Amniotic stem cell (primary cell): ENCODE measurements at places on chromosomes 4 and X.

DNA sequence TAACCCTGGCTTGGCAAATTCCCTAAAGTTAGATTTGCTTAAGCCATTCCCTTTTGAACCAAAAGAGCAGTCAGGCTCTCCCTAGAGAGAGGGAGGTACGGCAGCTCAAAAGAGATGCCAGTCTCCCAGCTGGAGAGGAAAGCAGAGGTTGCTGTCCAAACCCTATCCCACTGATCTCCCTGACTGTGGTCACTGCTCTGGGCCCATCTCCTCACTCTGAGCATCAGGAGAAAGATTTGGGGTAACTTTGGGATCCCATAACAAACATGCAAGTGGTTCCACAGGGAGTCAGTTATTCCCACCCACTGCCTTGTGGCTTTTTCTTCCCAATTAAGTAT, 17.1 kb downstream of the ACSL1 start:
- DNase-seq = no peak

DNA sequence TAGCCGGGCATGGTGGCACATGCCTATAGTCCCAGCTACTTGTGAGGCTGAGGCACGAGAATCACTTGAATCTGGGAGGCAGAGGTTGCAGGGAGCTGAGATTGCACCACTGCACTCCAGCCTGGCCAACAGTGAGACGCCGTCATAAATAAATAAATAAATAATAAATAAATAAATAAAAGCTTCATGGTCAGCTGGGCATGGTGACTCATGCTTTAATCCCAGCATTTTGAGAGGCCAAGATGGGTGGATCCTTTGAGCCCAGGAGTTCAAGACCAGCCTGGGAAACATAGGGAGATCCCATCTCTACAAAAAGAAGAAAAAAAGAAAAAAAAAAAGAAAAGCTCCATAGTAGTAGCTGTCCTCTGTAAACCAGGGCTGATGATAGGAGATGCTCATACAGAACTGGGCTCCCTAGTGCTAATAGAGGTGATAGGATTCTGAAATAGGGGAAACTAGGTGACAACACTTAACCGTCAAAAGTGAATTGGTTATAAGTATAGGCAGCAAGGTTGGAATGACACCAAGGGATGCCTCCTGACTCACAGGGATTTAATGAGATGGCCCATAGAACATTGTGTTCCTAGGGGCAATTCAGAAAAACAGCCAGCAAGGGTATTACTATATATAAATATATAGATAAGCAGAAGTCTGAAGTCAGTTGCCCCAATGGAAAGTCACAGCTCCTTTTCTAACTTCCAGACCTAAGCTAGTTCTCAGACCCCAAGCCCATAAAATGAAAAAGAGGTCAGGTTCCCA, 41.8 kb upstream of the ARHGEF6 start:
- DNase-seq = no peak

DNA sequence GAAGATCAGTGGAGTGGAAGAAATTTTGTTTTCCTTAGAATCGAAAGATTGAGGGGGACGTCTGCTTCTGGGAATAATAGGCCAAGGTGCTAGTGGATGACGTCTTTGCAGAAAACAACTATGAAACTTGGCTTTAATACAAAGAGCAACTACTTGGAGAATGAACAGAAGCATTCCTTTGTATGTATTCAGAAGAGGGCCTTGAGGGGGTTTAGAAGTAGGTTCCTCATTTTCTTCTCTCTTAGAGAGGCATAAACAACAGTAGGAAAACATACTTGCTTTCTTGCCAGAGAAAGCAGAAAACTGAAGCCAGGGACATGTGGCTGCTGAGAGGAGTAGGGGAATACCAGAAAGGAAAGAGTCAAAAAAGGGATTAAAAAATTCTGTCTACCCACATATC, 167.8 kb downstream of the ZNF330 start:
- DNase-seq = peak; percentile 36

- no peak for DNase-seq
These were observed 3.1 kb upstream of the PPP2R2C start for GRCh38 chr4:6475492-6476020.

DNA sequence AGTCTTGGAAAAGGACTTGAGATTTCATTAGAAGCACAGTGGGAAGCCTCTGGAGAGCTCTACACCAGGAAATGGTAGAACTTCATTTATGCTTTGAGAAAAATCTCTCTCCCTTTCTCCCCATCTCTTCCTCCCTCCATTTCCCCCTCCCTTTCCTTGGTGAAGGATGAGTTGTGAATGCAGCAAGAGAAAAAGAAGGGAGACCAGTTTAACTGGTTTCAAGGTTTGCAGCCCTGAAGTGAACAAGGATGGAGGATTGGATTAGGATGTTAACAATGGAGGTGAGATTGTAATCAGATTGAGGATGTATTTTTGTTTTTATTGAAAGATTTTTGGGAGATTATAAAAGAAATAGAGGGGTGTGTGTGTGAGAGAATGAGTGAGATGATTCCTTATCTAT, 99.5 kb downstream of the ANK2 start:
- DNase-seq = no peak

- no peak for DNase-seq
These were observed 17.7 kb upstream of the N4BP2 start for GRCh38 chr4:40038977-40039376.

- DNase-seq = no peak
These were observed 36.4 kb downstream of the HTRA3 start for GRCh38 chr4:8305851-8306471.

DNA sequence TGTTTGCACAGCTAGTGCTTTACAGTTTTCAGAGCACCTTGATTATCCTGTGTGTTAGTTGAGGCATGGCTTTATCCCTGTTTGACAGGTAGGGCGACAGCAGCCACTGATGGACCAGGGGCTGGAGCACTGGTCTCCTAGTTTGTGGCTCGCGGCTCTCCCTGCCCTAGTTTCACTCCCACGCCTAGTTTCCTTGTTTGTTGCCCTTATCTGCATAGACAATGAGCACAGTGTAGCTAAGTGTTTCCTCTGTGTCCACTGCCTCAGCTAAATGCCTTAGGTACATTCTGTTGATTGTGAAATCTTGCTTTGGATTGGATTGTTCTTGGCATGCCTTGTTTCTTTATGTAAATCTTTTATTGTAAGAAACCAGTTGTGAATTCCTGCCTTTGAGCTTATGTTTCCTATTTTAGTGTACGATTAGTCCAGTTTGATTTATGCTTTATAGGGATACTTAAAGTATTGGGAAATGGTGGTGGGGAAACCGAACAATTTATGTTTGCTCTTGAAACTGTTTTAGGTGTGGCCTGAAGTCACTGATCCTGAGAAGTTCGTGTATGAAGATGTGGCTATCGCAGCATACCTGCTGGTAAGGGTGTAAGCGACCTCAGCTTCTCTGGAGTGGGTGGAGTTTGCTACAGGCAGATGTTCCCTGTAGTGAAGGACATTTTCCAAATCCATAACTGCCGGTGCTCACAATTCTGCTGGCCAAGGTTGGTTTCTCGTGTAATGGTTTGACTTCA, 11.0 kb downstream of the TRMT44 start:
- DNase-seq = no peak

DNA sequence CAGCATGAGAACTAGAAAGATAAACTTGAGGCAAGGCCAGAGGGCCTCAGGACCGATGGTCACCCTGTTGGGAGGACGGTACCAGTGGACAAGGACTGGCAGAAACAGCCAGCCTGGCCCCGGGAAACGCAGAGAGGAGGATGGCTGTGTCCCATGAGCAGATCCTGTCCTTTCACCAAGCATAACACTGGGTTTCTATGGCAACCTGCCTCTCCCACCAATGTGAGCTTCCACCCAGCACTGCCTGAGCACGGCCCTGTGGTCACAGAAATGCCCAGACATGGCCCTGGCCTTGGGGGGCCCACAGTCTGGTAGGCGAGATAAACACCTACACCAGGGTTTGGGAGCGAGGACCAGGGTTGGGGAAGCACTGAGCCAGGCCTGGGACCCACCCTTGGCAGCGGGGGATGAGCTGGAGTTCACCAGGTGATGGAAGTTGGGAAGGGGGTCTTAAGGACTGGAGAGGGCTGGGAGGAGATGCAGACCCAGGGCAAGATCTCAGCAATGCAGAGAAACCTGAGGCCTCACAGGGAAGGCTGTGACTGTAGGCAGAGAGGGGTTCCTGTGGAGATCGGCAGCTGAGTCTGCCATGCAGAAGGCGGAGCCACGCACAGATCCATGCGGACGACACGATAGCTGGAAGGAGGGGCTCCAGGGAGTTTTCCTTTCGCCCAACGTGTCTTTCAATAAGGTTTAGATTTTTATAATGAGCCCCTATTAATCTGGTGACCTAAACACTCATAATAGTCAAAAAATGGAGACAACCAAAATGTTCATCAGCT, 32.7 kb upstream of the CRMP1 start:
- no peak for DNase-seq

- peak; percentile 61 for DNase-seq
These were observed 1547.4 kb upstream of the TENM3 start for GRCh38 chr4:180695851-180696250.

- no peak for DNase-seq
These were observed 56.5 kb upstream of the GUCY1A1 start for GRCh38 chr4:155610143-155610542.

- DNase-seq = no peak
These were observed 37.0 kb upstream of the TACR3 start for GRCh38 chr4:103756741-103757140.

DNA sequence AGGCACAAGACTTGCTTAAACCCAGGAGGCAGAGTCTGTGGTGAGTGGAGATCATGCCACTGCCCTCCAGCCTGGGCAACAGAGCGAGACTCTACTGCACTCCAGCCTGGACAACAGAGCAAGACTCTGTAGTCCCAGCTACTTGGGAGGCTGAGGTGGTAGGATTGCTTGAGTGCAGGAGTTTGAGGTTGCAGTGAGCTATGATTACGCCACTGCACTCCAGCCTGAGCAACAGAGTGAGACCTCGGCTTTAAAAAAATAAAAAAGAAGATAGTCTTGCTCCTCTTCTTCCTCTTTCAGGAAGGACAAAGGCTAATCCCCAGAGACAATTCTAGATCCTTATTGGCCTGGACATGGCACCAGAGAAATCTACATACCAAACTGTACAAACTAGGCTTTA, 5.7 kb upstream of the PPEF2 start:
- no peak for DNase-seq

- DNase-seq = no peak
These were observed 138.2 kb downstream of the RNF150 start for GRCh38 chr4:140995058-140995457.

DNA sequence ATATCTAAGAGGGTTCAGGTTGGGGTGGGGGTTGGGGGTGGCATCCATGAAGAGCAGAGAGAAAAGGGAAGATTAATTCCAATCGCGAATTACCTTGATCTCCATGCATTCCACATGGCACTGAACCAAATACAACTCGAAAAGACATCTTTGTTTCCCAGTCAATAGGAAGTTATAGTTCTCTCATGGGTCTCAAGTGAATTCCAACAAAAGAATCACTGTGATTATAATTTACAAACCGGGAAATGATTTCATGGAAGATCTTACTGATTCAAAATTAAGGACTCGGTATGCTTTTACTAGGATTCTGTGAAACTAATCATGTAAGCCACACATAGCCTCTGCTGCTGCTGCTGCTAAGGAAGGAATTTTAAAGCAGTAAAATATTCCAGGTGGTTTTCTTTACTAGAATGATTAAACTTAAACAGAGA, 26.6 kb upstream of the AMELX start:
- no peak for DNase-seq

GRCh38 chr4:127604949-127605709, 27.6 kb upstream of the INTU start:
- DNase-seq = peak; percentile 29

DNA sequence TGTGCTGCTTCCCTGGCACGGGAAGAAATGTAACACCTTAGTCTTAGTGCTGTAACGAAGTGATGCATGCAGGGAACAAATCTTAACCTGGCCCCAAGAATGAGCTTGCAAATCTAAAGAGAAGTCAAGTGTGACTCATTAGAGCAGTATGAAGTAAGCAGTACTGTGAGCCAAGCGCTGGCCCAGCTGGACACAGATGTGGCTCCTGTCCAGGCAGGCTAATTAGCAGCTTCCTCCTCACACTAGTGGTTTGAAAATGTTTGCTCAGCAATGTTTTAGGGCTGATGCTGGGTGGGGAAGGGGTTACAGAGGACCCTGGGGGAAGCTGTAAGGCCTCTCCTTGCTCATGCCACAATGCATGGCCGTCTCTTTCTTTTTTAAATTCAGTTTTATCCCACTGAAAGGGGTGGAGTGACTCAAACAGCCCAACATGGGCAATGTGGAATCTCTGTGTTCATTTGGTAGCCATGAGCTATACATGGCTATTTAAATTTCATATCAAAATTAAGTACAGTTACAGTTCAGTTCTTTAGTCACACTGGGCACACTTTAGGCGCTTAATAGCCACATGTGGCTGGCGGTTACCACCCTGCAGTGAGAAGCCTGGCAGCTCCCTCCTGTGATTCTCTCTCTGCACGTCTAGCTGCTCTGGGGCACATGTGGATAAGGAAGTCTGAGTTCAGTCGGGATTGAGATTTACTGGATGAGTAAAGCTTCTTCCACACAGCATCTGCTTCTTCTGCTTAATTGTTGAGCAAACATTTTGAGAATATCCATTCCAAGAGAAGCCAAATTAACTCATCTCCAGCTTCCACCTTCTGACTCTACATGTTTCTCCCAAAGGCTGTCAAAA, 48.8 kb downstream of the MAP7D2 start:
- DNase-seq = peak; percentile 63

DNA sequence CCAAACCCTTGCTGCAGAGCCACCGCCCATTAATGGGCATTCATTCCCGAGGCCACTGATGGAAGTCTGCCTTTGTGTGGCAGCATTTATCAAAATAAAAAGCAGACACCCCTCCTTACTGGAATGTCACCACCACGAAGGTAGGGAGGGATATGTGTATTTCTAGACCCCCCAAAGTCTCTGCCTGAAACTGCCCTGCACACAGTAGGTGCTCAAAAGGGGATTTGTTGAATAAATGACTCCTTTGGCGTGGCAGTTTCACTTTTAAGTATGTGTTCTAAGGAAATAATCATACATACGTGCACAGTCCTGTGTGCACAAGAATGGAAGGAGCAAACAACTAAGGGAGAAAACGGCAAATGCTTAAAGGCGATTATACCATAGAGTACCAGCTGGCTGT, 23.6 kb upstream of the GLOD5 start:
- DNase-seq = no peak

DNA sequence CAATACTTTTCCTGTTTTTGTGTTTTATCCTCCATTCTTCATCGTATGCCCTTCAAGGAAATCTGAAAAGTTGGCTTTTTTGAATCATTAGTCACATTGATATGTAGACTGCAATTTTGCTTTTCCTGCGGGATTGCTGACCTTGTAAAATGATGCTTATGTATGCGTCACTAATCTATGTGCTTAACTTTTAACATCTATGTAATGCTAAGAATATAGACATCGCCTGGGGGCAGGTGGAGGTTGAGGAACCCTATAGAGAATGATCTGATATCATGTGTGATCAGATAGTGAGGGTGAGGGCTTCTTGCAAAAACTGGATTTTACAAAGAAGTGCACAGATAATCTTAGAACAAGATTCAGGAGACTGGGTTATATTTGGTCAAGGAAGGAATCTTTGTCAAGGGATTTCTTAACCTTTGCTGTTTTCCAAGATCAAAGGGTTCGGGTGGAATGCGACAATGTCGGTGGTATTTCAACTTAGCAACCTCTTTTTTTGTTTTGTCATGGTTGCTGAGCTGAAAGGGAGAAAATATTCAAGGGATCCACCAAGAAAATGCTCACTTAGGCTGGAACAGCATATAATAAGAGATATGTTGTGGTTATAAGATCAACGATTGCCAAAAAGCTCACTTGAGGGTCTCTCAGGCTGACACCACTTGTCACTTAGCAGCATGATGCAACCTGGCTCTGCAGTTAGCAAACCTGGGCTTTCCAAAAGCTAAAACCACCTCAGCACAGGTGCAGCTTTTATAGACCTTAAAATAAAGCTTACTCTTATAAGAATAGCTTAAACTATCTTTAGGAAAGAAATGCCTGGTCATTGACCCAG, 70.6 kb upstream of the PUDP start:
- DNase-seq = no peak

GRCh38 chrX:78199851-78200250, 60.4 kb upstream of the TAF9B start:
- no peak for DNase-seq
